Memory B cell (primary cell): ENCODE measurements at places on chromosomes 12 and 14.

GRCh38 chr14:57785058-57785457 is 80.8 kb downstream of the SLC35F4 start:
- H3K27ac ChIP-seq: no peak overlapping the region
- DNase-seq: no peak
- H3K27me3 ChIP-seq: no peaks in the 10 kb centered on the region
- H3K36me3 ChIP-seq: no peaks in the 10 kb centered on the region

- H3K4me1 ChIP-seq: no peaks in the 10 kb centered on the region
- no peak for DNase-seq
- peaks cover 7% of the 10 kb centered on the region for H3K27me3 ChIP-seq
These were observed 42.9 kb upstream of the FAM222A start for GRCh38 chr12:109670731-109671130.

GRCh38 chr14:100604121-100604501 is 16.9 kb upstream of the BEGAIN start:
- no peaks in the 10 kb centered on the region for H3K4me1 ChIP-seq
- peaks cover 5% of the 10 kb centered on the region for H3K36me3 ChIP-seq
- no peak overlapping the region for H3K27ac ChIP-seq
- no peak for DNase-seq

- H3K36me3 ChIP-seq: no peaks in the 10 kb centered on the region
- no peak overlapping the region for H3K4me3 ChIP-seq
- DNase-seq: no peak
- no peak overlapping the region for H3K27ac ChIP-seq
- H3K4me1 ChIP-seq: peaks cover 13% of the 10 kb centered on the region
These were observed 171.8 kb upstream of the ATF7IP start for GRCh38 chr12:14193639-14194038.
